ENCODE measurements at places on chromosomes 1 and 21. TPM values are rescaled to one million over a fixed set of nuclear protein-coding genes. Genes with fewer than 3 reads are reported as not detected.

The GBP4 gene
- 0.17 TPM for polyA plus RNA-seq

The IQCC gene
- 12.4 TPM for polyA plus RNA-seq

DNA sequence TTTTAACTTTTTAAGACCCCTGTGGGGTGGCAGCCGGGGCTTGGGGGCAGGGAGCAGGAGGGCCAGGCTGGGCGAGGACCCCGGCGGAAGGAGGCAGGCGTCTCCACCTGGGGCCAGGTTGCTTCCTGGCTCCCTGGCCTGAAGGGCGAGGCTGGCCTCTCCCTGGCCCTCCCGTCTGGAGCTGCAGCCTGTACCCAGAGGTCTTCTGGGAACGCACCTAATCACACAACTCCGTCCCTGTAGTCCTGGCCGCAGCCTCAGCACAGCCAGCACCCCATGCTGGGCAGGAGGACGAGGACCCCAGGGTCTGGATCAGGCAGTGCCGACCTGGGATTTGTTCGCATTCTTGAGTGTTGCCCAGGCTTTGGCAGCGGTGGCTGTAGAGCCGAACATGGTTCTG lies 14.1 kb upstream of the TTC34 start:
- DNase-seq: no peak

The BCAR3 gene
- polyA plus RNA-seq: 4.0 TPM

GRCh38 chr1:202627841-202628565 lies 82.3 kb downstream of the SYT2 start:
- DNase-seq: no peak

GRCh38 chr1:216246577-216247203 lies 176.6 kb downstream of the USH2A start:
- no peak for DNase-seq

Measured in K562 (cell line).